Sigmoid colon (tissue), 7 donors: ENCODE measurements at places on chromosomes 7 and 10. TPM values are rescaled to one million over a fixed set of nuclear protein-coding genes. Genes with fewer than 3 reads are reported as not detected.

SLC18A2 gene
- polyA plus RNA-seq: 0.25 TPM

MMD2 gene
- polyA plus RNA-seq: not detected

CASP7 gene
- polyA plus RNA-seq: 178 TPM

DNA sequence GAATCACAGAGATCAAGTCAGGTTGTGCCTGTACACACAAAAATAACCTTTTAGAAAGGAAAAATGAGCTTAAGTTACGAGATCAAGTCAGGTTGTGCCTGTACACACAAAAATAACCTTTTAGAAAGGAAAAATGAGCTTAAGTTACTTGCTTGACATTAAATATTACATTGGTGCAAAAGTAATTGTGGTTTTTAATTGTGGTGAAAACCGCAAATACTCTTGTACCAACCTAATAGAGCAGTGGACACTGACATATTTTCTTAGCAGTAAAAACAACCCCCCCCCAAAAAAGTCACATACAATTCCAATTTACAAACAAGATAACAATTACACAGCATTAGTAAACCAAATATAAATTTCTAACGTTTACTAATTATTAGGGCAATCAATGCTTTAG lies 595.6 kb downstream of the GRM8 start:
- no peak for DNase-seq

DNA sequence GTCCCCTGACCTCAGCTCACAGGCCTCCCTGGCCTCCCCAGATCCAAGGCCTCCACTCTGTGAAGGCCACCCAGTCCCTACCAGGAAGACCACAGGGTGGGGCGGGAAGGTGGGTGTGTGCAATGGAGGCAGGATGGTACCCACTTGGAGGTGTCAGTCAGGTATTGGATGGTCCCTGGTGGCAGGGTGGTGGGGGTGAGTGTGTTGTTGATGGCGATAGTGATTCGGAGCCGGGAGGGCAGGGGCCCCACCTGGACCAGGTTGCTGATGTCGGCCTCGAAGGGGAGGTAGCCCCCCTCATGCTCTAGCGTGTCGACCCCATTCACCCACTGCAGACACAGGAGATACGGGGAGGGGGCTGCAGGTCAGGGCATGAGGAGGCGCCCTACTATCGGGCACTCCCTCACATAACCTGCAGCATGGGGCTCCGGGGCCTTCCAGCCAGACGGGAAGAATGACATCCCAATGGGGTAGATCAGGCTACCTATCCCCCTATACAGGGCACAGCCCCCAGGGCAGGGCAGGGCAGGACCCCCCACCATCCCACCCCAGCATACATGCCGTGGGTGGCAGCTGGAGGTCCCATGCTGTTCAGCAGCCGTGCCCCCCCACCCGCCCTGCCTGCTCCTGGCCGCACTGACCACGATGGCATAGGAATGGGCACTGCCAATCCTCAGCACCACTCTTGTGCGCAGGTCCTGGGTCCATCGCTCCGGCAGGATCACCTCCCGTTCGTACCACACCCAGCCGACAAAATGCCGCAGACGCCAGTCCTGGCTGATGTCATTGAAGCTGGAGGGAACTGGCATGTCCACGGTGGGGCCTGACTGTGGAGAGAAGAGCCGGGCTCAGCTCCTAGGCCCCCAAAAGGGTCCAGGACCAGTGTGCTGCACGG lies 2.2 kb downstream of the GUSB start:
- no peak for DNase-seq

- DNase-seq: no peak
Measured at GRCh38 chr7:102978284-102978683, 65.5 kb downstream of the LRRC17 start.

GRCh38 chr7:104784686-104785085 lies 229.3 kb upstream of the KMT2E start:
- no peak for DNase-seq

DNA sequence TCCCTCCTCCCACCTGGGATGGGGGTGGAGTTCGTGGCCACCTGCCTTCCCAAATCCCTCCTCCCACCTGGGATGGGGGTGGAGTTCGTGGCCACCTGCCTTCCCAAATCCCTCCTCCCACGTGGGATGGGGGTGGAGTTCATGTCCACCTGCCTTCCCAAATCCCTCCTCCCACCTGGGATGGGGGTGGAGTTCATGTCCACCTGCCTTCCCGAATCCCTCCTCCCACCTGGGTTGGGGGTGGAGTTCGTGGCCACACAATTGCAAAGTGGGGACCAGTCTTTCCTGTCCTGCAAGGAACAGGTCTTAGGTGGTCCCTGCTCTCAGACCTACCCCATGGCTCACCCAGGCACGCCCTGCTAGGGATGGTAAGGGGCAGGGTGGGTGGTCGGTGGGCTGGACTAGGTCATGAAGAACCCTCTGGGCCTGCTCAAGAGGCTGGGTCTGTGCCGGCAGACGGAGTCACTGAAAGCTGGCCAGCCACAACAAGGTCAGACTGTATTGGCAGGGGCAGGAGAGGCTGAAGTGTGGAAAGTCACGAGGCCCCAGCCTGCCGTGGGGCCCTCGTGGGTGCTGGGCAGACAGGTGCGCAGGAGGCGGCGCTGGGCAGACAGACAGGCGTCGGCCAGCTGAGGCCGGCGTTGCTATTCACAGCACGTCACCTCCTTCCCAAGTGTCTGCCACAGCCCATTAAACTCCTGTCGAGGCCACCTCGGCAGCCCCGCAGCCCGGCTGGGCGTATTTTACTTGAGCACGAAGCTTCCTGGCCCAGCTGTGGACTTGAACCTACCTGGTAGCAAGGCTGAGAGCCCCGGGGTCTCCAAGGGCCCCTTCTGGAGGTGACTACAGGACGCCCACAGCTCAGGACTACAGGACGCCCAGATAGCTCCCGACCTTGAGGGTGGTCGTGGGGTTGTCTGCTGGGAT lies 4.1 kb downstream of the KNDC1 start:
- DNase-seq: peak; percentile 55

DNA sequence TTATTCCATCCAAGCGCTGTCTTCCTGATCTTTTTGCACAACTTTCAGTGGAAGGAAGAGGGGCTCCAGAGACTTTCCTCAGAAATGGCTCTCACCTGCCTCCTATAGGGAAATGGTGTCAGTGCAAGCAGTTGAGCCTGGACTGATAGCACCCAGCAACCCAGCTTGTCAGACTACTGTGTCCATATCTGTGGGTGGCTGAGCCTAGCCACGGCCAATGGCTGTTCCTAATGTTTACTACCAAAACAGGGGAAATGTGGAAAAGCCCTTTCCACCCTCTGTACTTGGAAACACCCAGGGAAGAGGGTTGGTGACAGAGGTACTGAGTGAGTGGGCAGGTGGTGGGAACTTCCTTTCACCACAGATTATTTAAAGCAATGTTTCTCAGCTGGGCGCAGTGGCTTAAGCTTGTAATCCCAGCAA lies 4.3 kb upstream of the YKT6 start:
- peak; percentile 67 for DNase-seq
